ENCODE measurements at places on chromosomes 3 and 15. TPM values are rescaled to one million over a fixed set of nuclear protein-coding genes. Genes with fewer than 3 reads are reported as not detected.
A peak's percentile ranks its signal among the peaks of the same experiment; 100 is the strongest.

Gene CCDC191
- 8.6 TPM for total RNA-seq

GRCh38 chr3:169299889-169300288, 363.6 kb downstream of the MECOM start:
- no peak for DNase-seq

DNA sequence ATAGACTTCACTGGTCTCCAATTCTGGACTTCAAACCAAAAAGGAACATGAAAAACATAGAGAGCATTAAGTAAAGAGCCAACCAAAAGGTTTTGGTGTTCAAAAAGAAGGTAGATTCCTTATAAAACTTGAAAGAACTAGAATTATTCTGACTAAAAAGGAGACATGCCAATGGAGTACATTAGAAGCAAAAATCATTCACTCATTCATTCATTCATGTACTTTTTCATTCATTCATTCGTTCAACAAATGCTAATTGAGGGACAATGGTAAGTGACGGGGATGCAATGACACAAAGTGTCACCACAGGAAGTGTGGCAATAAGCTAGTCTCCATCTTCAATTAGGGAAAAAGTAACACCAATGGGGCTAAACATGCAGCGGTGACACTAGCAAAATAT, 181.0 kb upstream of the ATP11B start:
- no peak for DNase-seq

DNA sequence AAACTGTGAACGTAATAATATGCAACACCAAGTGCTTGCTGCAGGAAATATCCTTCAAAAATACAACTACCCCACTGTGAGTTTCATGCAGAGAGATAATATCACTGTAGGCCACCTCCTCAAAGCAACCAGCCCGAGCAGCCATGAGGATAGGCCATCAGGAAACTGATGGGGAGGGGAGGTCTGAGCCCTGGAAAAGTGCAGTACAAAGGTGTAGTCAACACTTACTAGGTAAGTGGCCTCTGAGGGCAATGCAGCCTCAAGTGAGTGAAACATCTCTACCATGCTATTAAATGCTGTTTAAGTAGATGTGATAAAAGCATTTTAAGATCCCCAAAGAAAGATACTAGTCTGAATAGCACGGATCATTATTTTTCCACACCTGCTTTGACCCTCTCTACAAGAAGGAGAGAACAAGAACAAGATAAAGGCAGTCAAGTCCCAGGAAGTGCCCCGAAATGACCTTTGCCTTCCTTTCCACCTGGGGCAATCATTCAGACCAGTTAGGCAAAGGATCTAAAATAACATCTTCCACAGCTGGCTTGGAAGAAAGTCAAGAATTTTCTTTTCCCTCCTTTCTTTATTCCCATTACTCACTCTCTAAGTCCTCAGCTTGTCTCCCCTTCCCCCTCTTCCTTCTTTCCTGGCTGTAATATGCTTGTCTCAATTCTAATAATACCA, 62.8 kb downstream of the FMN1 start:
- no peak for DNase-seq

- peak; percentile 27 for DNase-seq
Measured at GRCh38 chr15:89783111-89783860, 7.2 kb downstream of the MESP2 start.

GRCh38 chr15:92069308-92070250, 216.1 kb downstream of the SLCO3A1 start:
- DNase-seq = peak; percentile 84

DNA sequence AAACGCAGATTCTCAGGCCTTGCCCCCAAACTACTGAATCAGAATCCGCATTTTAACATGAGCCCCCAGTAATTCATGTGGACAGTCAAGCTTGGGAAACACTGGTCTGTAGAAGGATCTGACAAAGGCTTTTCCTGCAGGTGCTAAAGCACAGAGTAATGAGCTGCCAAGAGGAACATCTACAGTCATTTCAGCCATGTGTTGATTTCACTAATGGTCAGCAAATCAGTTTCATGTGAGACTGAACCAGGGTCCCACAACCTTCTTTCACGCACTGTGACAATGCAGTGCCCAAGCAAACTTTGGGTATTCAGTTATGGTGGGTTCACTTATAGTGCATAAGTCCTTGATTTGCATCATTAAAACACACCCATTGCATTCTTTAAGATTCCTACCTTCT, 237.6 kb downstream of the TUSC7 start:
- DNase-seq = no peak

DNA sequence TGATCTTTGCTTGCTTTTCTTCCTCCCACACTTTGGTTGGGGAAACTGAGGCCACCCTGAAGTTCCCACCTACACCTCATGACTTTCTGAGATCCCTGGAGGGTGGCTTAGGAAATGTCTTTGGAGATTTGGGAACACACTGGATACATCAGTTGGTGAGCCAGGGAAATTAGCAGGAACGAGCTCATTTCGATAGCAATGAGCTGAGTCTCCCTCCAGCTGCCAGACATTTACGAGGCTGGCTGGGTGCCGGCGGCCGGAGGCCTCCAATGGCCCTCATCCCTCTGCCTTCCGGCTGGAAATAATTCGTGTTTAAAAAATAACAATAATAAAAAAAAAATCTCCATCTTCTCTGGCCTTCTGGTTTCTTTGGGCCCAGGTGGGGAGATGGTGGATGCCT, 38.8 kb downstream of the SMAD6 start:
- peak; percentile 76 for DNase-seq

Gene XCR1
- 0.63 TPM for total RNA-seq

DNA sequence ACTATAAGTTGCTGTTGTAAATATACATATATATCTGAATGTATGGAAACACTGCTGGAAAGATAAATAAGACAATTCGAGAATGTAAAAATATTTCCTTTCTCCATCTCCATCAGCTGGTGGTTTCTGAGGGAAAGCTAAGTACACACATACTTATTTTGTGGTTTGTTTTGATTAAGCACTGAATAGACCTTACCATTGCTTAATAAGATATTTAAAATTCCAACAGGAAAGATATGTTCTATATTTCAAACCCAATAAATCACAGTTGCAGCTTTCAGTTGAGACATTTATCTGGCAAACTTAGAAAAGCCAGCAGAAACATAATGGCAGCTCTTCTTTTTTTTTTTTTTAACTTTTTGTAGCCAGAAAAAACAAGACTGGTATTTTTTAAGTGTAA, 160.4 kb downstream of the VGLL3 start:
- DNase-seq = no peak

Gene RTP1
- total RNA-seq = 0.48 TPM

DNA sequence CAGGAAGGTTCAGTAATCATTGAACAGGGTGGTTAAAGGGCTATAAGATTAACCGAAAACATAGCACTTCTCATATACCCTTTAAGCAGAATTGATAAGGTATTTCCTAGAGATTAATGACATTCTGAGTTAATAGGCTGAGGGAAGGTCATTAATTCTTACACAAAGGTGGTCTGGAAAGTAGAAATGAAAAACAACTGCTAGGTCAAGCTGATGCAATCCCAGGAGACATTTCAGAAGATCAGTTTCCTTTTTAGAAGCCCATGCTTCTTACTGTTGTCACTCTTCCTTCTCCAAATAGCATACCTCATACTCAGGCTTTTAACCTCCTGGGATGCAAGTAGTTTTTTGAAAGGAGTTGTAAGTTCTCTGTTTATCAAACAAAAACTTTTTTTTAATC, 8.8 kb downstream of the FILIP1L start:
- DNase-seq = no peak

DNA sequence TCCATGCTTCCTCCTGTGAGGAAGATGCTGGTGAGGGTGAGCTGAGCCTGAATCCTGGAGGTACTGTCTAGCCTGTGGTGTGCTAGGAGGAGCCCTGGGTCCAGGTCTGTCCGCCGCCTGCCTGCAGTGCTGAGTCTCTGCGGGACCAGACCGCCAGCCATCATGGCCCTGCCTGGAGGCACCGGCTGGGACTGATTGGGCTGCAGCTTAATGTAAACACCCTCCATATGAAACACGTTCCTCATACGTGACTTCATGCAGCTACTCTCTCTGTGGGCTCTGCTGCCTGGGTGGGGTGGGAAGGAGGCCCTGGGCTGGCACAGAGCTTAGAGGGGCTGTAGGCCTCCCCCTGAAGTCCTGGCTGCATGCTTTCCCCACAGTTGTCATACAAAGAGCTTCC, 67.4 kb downstream of the FBLN2 start:
- peak; percentile 65 for DNase-seq

DNA sequence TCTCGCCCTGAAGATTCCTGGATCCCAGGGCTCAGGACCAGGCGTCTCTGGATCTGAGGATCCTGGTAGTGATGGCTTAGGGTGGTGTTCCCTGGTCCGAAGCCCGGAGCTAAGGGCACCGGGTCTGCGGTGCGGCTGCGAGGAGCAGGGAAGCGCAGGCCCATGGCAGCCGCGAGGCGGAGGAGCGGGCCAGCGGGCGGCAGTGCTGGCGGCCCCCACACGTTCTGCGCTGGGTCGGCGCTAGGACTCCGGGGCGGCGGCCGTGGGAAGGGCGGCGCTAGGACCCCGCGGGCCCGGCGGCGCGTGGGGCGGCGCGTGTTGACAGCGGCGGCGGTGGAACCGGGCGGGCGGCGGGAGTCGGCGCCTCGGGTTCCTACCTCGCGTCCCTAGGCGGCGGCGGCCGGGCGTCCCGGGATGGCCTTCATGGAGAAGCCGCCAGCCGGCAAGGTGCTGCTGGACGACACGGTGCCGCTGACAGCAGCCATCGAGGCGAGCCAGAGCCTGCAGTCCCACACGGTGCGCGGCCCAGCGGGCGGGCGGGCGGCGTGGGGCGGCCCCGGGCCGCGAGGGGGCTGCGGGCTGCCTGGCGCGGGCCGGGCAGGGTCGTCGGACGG, at the start of gene PXK:
PXK (plus strand) TSS at position 318 of the 614 bp plus-strand sequence; CDS start at position 415, 97 bp downstream.
- peak; percentile 89 for DNase-seq

Gene TGM4
- total RNA-seq = not detected

Gene FGD5
- 36.2 TPM for total RNA-seq

Gene KCNAB1
- 22.6 TPM for total RNA-seq

GRCh38 chr3:110236976-110237610, 834.5 kb upstream of the NECTIN3 start:
- no peak for DNase-seq

DNA sequence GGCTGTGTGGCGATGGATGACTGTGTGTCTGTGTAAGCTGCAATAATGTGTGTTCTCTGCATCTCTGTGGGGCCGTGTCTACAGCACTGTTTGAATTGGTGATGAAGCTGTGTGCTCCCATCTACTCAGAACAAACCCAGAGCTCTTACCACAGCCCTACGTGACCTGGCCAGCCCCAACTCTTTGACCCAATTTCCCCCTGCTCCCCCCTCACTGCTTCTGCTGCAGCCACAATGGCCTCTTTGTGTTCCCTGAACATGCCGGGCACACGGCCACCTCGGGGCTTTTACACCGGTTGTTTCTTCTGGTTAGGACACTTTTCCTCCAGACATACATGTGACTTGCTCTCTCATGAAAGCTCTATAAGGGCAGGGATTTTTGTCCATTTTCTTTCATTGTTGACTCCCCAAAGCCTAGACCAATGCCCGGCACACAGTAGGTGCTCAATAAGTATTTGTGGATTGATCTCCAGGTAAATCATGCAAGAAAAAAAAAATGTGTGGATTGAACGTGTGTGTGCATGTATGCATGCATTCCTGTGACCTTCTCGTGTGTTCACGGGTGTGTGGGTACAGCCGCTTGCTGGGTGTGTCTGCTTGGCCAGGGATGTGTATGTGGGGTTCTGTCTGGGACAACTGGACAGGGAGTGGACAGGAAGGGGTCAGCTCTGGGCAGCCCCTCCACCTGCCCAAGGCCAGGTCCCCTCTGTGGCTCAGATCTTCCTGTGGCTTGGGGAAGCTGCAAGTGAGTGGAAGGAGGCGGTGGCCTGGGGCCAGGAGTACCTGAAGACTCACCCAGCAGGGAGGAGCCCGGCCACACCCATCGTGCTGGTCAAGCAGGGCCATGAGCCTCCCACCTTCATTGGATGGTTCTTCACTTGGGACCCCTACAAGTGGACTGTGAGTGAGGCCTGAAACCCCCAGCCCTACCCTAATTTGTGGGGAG, 14.8 kb downstream of the VILL start:
- DNase-seq = peak; percentile 44

GRCh38 chr3:10548992-10549391, 43.6 kb upstream of the ATP2B2 start:
- no peak for DNase-seq

DNA sequence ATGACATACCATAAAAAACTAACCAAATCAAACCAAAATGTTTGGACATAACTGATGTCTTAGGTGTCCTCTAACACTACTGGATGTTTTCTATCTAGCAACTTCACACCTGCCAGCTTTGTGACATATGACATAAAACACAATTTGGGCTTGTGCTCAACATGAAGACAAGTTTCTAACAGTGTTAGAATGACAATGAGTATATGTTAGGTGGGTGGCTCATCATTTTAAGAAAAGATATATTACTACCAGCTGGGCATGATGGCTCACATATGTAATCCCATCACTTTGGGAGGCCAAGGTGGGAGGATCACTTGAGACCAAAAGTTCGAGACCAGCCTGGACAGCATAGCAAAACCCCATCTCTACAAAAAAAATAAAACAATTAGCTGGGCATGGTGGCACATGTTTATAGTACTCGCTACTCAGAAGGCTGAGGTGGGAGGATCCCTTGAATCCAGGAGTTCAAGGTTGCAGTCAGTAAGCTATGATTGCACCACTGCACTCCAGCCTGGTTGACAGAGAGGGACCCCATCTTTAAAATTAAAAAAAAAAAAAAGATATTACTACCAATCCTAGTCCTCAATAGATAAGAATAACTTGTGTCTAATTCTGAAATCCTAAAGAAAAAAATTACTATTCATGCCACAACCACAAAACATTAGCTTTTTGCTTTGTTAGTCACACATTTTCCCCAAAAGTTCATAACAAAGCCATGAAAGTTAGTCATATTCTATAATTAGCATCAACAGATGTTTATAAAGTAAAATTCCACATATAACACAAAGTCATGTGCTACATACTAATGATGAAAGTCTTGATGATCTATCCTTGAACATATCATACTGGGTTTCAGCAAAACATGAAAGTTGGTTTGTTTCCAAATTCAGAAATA, 59.9 kb downstream of the LRRFIP2 start:
- no peak for DNase-seq

GRCh38 chr15:76840830-76841460, 64.2 kb downstream of the SCAPER start:
- no peak for DNase-seq

GRCh38 chr3:27859821-27860220, 137.7 kb upstream of the EOMES start:
- DNase-seq = no peak

Gene AMIGO3
- not detected for total RNA-seq

Gene SLC7A14
- total RNA-seq = not detected

- no peak for DNase-seq
Measured at GRCh38 chr15:85761635-85762034, 33.1 kb downstream of the KLHL25 start.

GRCh38 chr3:132381348-132381944, 35.9 kb upstream of the DNAJC13 start:
- DNase-seq = no peak

DNA sequence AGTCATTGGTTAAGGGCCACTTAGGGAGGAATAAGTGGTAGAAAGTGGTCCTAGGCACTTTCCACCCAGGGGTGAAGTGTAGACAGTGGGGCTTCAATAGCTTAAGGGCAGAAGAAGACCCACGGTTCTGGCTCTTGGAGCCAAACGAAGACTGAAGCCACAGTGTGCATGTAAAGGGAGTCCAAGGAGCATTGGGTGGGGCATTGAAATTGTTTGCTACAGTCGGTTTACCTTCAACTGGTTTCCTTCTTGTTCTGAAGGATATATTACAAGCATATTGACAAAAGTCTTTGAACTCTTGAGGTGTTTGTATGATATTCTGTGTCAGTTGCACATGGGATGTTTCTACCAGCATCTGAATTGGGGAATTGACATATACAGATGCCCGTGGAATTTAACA, 166.5 kb upstream of the CTDSPL start:
- no peak for DNase-seq
